Fibroblast of villous mesenchyme (primary cell): ENCODE measurements at places on chromosomes 5 and 9.

DNA sequence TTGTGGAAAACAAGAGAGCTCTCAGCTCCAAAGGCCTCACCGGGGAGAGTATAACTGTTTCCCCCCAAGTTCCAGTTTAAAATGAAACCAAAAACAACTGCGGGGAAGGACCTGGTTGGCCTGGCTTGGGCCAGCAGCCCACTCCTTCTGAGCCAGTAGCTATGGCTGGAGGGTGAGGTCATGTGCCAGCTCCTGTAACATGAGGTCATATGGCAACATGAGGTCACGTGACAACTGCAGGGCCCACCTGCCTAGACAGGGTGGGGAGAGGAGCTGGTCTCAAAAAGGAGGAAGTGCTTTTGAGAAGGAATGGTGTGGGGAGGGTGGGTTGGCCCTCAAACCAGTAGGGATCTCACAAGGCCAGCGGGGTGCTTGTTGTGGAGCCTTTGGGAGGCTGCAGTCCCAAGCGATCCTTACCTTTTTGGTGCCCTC lies 29.3 kb upstream of the CRB2 start:
- DNase-seq = peak; percentile 9

- no peak for DNase-seq
These were observed 21.7 kb downstream of the XRCC4 start for GRCh38 chr5:83099001-83099400.

GRCh38 chr5:115661563-115661962 lies 35.7 kb upstream of the TMED7 start:
- DNase-seq = no peak

DNA sequence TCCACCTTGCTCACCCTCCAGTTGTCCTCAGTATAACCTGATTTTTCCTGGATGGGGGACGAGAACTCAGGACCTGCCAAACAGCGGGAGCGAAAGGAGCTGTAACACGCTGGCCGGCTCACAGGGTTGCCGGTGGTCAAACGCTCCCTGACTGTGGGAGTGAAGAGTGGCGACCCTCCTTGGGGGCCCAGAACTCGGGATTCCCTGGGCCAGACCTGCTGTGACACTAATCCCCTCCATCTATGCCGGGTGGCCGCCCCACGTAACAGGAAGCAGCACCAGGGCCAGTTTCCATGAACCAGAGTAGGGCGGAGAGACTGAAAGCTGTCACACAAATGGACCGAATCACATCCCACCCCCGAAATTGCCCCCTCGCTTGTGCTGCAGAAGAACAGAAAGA lies 1809.2 kb upstream of the ACO1 start:
- DNase-seq = no peak

GRCh38 chr9:93038918-93039317 lies 19.6 kb upstream of the SUSD3 start:
- no peak for DNase-seq

DNA sequence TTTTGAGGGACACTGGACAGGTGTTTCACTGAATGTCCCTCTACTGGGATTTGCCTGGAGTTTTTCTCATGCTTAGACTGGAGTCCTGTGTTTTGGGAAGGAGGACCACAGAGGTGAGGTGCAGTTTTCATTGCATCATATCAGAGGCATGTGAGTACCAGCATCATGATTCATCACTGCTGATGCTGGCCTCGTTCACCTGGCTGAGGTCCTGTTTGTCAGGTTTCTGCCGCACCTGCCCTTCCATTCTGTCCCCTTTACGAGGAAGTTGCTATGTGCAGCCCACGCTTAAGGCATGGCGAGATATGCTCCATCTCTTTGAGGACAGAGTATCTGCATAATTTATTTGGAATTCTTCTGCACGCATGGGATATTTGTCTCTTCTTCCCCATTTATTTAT lies 162.1 kb downstream of the TENT4A start:
- DNase-seq = no peak
